CD4-positive, alpha-beta T cell treated with Interleukin-12 subunit alpha and Interleukin-12 subunit beta, for 1 hour (primary cell): ENCODE measurements at places on chromosomes 12 and 14.

- no peak for DNase-seq
Measured at GRCh38 chr12:57444744-57445143, 10.2 kb downstream of the INHBC start.

- DNase-seq: no peak
Measured at GRCh38 chr12:119158402-119158801, 20.3 kb upstream of the HSPB8 start.

DNA sequence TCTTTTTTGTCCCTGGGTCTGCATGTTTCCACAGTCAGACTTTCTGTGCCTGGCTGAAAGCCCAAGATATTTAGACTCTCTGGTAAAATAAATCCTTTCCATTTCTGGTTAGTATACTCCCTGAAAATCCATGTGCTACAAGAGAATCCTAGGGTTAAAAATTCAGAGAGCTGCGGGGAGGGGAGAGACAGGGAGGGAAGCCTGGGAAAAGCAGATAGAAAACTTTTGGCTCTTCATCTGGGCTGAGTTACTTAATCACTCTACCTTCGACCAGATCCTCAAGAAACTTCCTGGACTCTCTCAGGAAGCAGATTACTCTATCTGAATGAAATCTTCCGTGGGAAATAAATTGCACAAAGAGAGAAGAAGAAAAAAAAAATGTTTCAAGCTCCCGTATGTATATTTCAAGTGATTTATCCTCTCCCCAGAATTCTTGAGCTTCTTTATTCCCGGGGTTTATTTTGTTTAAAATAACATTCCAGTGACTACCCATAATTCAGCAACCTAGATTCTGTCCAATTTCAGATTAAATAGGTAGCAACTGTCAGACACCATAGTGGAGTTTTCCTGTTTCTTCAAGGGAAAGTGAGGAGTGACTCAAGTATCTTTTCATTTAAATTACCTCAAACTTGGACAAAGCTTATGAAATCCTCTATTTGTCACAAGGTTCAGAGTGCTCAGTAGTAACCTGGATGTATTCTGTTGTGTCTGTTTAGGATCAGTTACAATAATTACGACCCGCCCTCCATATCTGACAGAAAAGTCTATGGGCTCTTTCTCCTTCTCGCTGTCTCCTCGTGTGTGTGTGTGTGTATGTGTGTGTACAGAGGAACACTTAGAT lies 163.7 kb downstream of the MYRFL start:
- no peak for DNase-seq

DNA sequence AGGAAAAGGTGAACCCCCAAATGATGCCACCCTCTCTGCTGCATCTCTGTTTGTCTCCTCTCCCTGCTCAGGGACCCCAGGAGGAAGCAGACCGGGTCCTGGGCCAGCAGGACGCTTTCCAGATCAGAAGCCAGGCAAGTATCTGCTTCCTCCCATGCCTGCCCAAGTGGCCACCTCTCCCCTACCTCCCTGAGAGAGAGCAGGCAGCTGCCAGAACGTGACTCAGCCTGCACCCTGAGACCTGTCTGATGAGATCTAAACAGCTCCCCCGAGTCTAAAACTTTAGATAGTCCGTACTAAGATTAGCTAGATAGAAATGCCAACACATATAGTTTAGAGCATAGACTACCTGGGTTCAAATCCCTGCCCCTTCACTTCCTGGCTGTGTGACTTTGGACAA lies 31.2 kb upstream of the OAS1 start:
- DNase-seq: no peak
